ENCODE measurements at places on chromosomes 5 and 9. TPM values are rescaled to one million over a fixed set of nuclear protein-coding genes. Genes with fewer than 3 reads are reported as not detected.

- no peaks in the 10 kb centered on the region for H3K27me3 ChIP-seq
- H3K36me3 ChIP-seq: no peaks in the 10 kb centered on the region
- no peak overlapping the region for H3K27ac ChIP-seq
Measured at GRCh38 chr5:27158775-27159174, 120.4 kb upstream of the CDH9 start.

- no peaks in the 10 kb centered on the region for H3K27me3 ChIP-seq
- H3K36me3 ChIP-seq: no peaks in the 10 kb centered on the region
- peaks cover 38% of the 10 kb centered on the region for H3K4me1 ChIP-seq
- DNase-seq: no peak
Measured at GRCh38 chr5:38808666-38809343, 37.0 kb upstream of the OSMR start.

DNA sequence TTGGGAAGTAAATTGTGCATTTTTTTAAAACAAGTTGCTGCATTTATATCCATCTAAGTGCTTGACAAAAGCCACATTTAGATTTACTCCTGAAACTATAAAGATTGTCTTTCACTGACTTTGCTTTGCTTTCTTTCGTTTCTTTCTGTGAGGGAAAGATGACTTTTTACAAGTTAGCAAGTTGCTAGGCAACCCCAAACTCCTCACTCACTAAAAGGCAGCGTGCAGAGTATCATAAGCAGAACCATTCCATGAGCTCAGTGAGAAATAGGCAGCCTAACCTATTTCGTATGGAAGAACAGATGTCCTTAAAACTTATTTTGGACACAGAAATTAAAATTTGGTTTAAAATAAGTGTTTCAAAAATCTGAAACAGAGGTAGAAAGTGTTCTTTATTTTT lies 29.0 kb downstream of the KLF9 start:
- H3K36me3 ChIP-seq: peaks cover 26% of the 10 kb centered on the region
- H3K27ac ChIP-seq: no peak overlapping the region
- H3K4me1 ChIP-seq: peaks cover 31% of the 10 kb centered on the region

DNA sequence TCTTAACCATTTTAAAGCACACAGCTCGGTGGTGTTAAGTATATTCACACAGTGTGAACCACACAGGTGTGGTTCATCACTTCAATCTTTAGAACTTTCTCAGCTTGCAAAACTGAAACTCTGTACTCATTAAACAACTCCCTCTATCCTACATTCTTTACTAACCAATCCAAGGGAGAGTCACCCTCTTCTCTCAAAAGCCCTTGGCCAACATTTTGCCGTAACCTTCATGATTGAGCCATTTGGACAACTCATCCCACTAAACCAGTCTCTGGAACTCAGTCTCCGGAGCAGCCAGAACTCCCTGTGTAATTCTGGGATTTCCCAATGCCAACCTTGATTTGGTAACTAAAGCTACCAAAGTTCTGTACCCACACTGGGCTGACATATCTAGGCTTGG lies 84.7 kb downstream of the TTC39B start:
- H3K4me3 ChIP-seq: no peak overlapping the region
- H3K4me1 ChIP-seq: peaks cover 10% of the 10 kb centered on the region
- H3K36me3 ChIP-seq: no peaks in the 10 kb centered on the region
- DNase-seq: no peak

GRCh38 chr5:97095318-97095732 lies 47.1 kb downstream of the LIX1 start:
- no peak for DNase-seq
- no peak overlapping the region for H3K4me3 ChIP-seq
- no peak overlapping the region for H3K27ac ChIP-seq
- no peaks in the 10 kb centered on the region for H3K27me3 ChIP-seq

The GRXCR2 gene
- not detected for total RNA-seq

All from vagina (tissue), 2 donors.